ENCODE measurements at places on chromosomes 16 and 17.

DNA sequence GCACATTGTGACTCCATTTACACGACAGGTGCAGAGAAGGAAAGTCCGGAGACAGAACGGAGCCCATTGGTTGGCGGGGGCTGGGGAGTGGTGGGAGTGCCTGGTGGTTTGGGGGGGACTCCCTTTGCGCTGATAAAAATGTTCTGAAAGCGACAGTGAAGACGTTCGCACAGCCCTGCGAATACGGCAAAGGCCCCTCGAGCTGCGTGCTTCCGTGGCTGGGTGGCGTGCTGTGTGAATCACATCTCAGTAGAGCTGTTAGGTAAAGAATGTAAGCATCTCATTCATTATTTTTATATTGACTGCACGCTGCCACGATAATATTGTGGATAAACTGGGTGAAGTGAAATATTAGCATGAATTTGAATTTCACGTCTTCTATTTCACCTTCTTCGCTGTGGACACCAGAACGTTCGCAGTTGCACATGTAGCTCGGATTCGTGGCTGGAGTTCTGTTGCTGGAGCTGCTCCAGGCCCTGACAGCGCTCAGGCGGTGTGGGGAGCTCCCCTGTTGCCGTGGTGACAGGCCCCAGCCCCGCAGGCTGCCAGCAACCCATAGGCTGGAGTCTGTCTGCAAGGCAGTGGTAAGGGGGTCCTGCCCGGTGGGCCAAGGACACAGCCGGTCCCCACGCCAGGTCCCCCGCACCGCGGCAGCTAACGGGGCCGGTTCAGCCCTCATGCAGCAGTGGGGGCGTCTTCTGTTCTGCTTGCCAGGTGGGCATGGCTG, 44.6 kb downstream of the SOX8 start:
- H3K36me3 ChIP-seq, result no peaks in the 10 kb centered on the region
- H3K27me3 ChIP-seq, result peaks cover 6% of the 10 kb centered on the region
- H3K4me1 ChIP-seq, result no peaks in the 10 kb centered on the region
- no peak for DNase-seq

GRCh38 chr17:43330876-43331639, 67.7 kb upstream of the ARL4D start:
- no peak overlapping the region for H3K27ac ChIP-seq
- H3K4me1 ChIP-seq, result peaks cover 19% of the 10 kb centered on the region
- no peaks in the 10 kb centered on the region for H3K36me3 ChIP-seq
- DNase-seq, result no peak
- H3K4me3 ChIP-seq, result no peak overlapping the region

GRCh38 chr16:81774348-81774747, 4.7 kb upstream of the PLCG2 start:
- H3K36me3 ChIP-seq, result no peaks in the 10 kb centered on the region
- no peak overlapping the region for H3K4me3 ChIP-seq
- peaks cover 8% of the 10 kb centered on the region for H3K27me3 ChIP-seq
- H3K27ac ChIP-seq, result no peak overlapping the region
- no peak for DNase-seq
- no peaks in the 10 kb centered on the region for H3K4me1 ChIP-seq

DNA sequence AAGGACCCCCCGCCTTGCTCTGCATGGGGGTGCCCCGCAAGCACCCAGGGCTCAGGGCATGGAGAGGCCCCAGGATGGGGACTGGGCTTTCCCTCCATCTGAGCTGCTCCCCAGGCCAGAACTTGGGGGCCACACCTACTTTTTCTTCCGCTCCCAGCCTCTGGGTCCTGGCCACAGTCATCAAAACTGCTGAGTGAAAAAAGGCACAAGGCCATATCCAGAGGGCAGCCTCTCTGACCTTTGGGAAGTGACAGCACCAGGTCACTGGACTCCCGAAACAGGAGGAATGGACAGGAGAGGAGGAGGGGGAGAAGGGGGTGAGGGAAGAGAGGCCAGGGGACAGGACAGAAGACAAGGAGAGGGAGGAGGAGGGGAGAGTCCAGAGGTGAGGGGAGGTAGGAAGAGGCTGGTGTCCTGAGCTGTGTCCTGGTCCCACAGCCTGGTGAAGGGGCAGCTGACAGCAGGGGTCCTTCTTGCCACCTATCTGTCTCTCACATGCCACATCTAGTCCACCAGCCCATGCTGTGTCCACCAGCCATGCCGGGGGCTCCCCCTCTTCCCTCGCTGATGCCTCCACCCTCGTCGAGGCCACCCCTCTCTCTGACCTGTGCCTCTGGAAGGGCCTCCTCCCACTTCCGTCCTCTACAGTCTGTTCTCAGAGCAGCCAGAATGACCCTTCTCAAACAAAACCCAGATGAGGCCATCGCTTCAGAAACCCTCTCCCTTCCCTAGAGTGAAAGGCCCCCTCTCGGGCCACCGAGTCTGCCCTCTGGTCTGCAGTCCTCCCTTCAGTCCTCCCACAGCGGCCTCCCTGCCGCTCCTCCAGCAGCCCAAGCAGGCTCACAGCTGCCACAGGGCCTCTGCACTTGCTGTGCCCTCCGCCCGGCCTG, 73.9 kb upstream of the TOB1 start:
- no peak overlapping the region for H3K4me3 ChIP-seq
- peaks cover 6% of the 10 kb centered on the region for H3K27me3 ChIP-seq
- DNase-seq, result no peak
- no peak overlapping the region for H3K27ac ChIP-seq
- peaks cover 10% of the 10 kb centered on the region for H3K4me1 ChIP-seq

DNA sequence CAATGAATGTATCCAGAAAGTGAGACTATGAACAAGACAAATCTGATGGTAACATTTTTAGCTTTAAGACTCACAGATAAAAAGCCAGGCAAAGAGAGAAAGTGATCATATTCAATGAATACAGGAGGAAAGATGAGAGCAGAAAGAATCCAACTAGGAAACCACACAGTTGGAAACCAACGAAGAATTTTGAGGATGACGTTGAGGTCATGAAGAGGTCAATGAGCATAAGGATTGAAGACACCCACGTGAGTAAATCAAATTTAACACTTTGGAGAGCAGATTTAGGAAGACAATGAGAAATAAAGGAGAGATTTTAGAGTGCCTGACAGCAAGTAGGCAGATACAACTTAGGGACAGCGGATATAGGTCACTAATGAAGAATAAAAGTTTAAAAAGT, 948.1 kb downstream of the KCNJ2 start:
- H3K36me3 ChIP-seq, result no peaks in the 10 kb centered on the region
- no peaks in the 10 kb centered on the region for H3K4me1 ChIP-seq
- no peak overlapping the region for H3K4me3 ChIP-seq
- H3K27me3 ChIP-seq, result no peaks in the 10 kb centered on the region
- H3K27ac ChIP-seq, result no peak overlapping the region

- no peaks in the 10 kb centered on the region for H3K27me3 ChIP-seq
- no peak for DNase-seq
- no peak overlapping the region for H3K4me3 ChIP-seq
- no peaks in the 10 kb centered on the region for H3K4me1 ChIP-seq
- no peak overlapping the region for H3K27ac ChIP-seq
Measured at GRCh38 chr16:72824027-72824426, 223.9 kb downstream of the ZFHX3 start.

- H3K27me3 ChIP-seq, result no peaks in the 10 kb centered on the region
- no peaks in the 10 kb centered on the region for H3K36me3 ChIP-seq
- no peak overlapping the region for H3K27ac ChIP-seq
- H3K4me1 ChIP-seq, result no peaks in the 10 kb centered on the region
Measured at GRCh38 chr17:27776882-27777624, 23.3 kb downstream of the NOS2 start.

DNA sequence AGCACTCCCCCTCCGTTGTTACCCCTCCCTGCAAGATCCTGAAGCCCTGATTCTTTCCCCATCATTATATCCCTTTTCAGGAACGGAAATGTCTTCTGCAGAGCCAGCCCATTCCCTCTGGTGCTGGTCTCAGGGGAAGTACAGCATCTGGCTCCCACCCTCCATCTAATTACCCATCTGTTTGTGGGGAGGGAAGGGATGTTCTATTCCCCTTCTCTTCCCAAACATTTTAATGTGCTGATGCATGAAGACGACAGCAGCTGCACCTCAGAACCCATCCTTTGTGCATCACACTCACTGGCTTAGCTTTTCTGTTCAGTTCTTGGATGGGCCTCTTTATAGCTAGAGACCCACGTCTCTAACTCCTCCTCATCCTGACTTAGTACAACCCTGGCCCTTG, 367.2 kb downstream of the CDH13 start:
- no peaks in the 10 kb centered on the region for H3K36me3 ChIP-seq
- no peak overlapping the region for H3K4me3 ChIP-seq
- H3K4me1 ChIP-seq, result no peaks in the 10 kb centered on the region
- no peak overlapping the region for H3K27ac ChIP-seq
- no peaks in the 10 kb centered on the region for H3K27me3 ChIP-seq

- H3K4me3 ChIP-seq, result no peak overlapping the region
- H3K36me3 ChIP-seq, result no peaks in the 10 kb centered on the region
- no peaks in the 10 kb centered on the region for H3K27me3 ChIP-seq
- no peak for DNase-seq
- no peak overlapping the region for H3K27ac ChIP-seq
- no peaks in the 10 kb centered on the region for H3K4me1 ChIP-seq
Measured at GRCh38 chr16:47574091-47575054, 113.2 kb downstream of the PHKB start.

GRCh38 chr16:14203166-14203565, 132.0 kb downstream of the MRTFB start:
- H3K36me3 ChIP-seq, result no peaks in the 10 kb centered on the region
- DNase-seq, result no peak
- H3K27ac ChIP-seq, result no peak overlapping the region
- H3K4me1 ChIP-seq, result no peaks in the 10 kb centered on the region

GRCh38 chr17:69326377-69327059, 415 bp downstream of the ABCA5 start:
- H3K27me3 ChIP-seq, result peaks cover 29% of the 10 kb centered on the region
- no peaks in the 10 kb centered on the region for H3K36me3 ChIP-seq
- H3K4me1 ChIP-seq, result no peaks in the 10 kb centered on the region
- DNase-seq, result no peak

- H3K27ac ChIP-seq, result no peak overlapping the region
- peak; percentile 77 for DNase-seq
- H3K27me3 ChIP-seq, result peaks cover 33% of the 10 kb centered on the region
- H3K4me1 ChIP-seq, result peaks cover 2% of the 10 kb centered on the region
Measured at GRCh38 chr17:63475491-63476412, 1.1 kb upstream of the ACE start.

DNA sequence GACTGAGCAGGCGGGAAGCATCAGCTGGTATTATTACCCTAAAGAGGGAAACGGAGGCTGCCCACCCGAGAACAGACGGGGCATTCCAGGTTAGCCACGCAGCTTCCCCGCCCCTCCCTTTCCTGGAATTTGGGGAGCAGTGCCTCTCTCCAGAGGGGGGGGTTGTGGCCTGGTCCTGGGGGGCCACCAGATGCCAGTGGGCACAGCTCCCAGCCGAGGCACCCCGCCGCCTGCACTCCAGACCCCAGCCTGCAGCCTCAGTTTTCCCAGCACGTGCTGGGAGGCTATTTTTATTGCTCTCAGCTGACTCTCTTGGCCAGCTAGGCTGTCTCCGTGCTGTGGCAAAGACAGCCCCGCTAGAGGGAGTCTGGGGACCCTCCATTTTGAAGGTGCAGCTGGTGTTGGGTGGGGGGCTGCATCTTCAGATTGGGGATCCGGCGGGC, 62.7 kb upstream of the GSE1 start:
- H3K27me3 ChIP-seq, result no peaks in the 10 kb centered on the region
- H3K4me1 ChIP-seq, result peaks cover 4% of the 10 kb centered on the region
- H3K4me3 ChIP-seq, result no peak overlapping the region

GRCh38 chr17:48215583-48216139, 108.1 kb downstream of the SNX11 start:
- no peak overlapping the region for H3K27ac ChIP-seq
- DNase-seq, result peak; percentile 87
- H3K4me1 ChIP-seq, result peaks cover 10% of the 10 kb centered on the region
- H3K4me3 ChIP-seq, result no peak overlapping the region

Data from endodermal cell (in vitro differentiated cells).